NCI-H526 treated with DMSO at 0.1 percent for 48 hours (cell line): ENCODE measurements at places on chromosomes 16 and 17.

DNA sequence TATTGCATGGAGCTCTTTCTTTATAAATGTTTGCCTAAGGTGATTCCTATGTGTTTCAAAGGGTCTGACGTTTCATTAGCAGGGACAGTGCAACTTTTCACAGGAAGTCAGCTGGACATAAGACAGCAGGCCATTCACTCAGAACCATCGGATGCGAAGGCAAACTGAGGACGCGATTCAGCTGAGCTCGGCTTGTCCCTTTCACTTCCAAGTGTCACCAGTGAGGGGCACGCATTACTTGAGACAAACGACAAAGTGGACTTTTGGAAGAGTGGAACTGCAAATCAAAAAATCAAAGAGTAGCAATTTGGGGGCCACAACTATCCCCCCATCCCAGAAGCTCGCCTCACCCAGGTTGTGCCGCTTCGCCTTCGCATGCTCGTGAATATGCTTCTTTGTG lies 14.6 kb downstream of the USP22 start:
- DNase-seq, result no peak

DNA sequence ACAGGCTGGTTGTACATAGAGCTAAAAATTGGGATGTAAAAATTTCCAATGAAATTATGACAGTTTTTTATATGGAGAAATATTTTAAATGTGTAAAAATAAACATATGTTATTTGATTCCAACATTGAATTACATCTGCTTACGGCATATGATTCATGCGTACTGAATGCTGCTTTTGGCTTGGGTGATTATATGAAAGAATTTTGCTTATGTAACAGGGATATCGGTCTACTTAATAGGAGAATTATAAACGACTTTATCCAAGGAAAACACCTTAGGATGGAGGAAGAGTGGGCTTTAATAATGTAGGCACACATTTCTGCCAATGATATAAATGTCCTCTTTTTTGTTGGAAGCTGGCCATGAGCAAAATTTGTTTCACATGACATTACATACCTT lies 197.3 kb upstream of the GOT2 start:
- DNase-seq, result no peak

GRCh38 chr17:75654176-75654575 lies 12.8 kb downstream of the RECQL5 start:
- no peak for DNase-seq

- no peak for DNase-seq
Observed at GRCh38 chr17:81542431-81543338, 9.5 kb downstream of the FAAP100 start.
